Stimulated activated CD8-positive, alpha-beta memory T cell treated with anti-CD3 and anti-CD28 coated beads, Interleukin-4, amount 100 ng/mL, for 4 hours (primary cell): ENCODE measurements at places on chromosomes 3 and 15.

DNA sequence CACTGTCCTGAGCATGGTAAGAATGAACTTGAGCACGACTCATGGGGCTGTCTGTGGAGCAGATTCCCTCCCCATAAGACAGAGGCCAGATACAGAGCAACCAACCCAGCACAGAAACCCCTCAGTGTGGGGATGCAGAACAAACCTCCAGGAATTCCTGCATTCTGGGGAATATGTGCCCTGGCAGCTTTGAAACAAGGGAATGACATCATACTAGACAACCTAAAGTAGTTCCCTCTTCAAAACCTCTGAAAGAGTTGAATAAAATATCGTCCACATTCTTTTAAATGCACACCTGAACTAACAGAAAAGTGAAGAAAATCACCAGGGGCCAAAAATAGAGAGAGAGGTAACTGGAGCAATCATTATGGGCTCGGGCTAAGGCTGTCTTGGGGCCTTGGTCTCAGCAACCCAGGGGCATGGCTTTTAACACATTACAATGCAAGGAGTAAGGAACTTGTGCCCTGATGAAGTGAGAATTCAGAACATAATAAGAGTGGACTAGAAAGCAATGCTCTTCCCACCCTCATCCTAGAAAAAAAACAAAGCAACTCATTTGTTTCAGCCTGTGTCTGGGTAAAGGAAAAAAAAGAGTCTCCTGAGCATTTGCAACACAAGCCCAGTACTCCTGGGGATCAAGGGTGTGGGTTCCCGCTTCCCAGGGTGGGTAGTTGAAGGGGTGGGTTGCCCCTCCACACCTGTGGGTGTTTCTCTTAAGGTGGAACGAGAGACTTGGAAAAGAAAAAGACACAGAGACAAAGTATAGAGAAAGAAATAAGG, 43.9 kb downstream of the ADIPOQ start:
- no peak for DNase-seq

- DNase-seq, result peak; percentile 36
These were observed 36.4 kb downstream of the FAM3D start for GRCh38 chr3:58630076-58630709.

DNA sequence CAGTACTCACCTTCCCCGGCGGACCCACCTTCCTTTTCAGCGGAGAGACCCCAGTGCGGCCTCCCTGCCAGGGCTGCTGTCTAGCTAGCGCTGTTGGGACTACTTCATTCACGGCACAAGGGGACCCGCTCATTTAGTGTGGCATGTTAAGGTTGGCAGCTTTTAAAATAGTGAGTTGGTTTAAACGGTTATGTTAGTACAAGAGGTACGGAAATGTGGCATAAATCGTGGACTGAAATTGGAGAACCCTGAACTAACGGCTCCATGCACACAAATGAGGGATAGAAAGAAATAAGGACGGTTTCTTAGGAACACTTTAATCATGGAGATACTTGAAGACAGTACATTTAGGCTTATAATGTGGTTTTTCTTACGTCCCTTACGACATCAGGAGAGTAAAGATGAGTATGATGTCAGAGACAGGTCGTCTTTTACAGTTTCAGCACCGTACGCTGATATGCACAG, 752 bp downstream of the CEP63 start:
- no peak for DNase-seq

DNA sequence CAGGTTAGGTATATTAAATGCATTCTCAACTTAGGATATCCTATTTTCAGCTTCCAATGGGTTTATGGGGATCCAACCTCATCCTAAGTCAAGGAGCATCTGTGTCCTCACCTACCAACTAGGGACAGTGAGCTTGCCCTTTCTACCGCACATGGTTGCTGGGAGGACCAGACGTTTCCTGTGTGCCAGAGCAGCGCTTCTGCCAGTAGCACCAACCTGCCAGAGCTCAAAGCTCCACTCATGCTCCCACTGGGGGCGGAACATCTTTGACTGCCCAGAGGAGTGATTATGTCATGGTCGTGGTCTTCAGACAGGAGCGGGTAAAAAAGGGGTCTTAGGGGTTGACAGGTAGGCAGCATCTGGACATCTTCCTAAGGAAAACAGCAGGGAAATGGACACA, 24.7 kb downstream of the XPC start:
- DNase-seq, result no peak

GRCh38 chr3:28624084-28624483, 275.5 kb upstream of the AZI2 start:
- DNase-seq, result no peak

GRCh38 chr3:185931777-185932612, 5.8 kb downstream of the TRA2B start:
- no peak for DNase-seq

- DNase-seq, result no peak
These were observed 39.2 kb upstream of the SPSB4 start for GRCh38 chr3:141011997-141012262.

GRCh38 chr3:141275032-141275422, 43.4 kb downstream of the PXYLP1 start:
- DNase-seq, result no peak

DNA sequence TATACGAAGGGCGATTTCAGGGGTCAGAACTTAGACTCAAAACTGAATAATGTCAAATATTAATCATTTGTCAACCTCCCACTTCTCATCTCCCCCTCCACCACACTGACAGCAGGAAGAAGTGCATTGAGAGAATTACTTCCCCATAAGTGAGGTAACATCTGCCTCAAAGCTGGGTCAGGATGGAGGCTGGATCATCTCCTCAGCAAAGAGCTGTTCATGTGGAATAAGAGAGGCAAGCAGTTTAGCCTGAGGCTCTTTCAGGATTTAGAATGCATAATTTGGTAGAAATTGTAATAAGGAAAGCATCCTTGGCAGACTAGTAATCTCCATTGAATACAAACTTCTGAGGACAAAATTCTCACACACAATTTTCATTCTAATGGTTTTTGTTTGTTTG, 512.1 kb downstream of the ROBO1 start:
- DNase-seq, result no peak

GRCh38 chr3:78257951-78258530, 1218.1 kb downstream of the ROBO2 start:
- no peak for DNase-seq

DNA sequence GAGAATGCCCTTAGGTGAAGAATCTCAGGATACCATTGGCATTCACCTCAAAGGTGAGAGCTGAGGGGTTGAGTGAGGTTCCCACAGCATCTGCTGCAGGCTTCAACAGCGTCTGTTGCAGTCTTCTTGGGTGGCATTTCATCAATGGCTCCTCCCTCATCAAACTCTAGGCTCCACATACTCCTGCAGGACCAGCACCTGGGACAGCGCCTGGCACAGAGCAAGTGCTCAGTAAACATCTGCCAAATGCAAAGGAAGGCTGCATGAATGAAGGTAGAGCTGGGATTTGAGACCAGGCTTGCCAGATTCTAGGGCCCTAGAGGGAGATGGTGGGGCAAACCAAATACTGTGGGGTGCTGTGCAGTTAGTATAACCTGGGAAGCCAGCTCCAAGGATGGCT, 9.6 kb downstream of the TRH start:
- no peak for DNase-seq

GRCh38 chr3:98542623-98543022, 10.8 kb downstream of the GPR15 start:
- DNase-seq, result no peak

GRCh38 chr15:100350434-100351226, 8.9 kb upstream of the ADAMTS17 start:
- DNase-seq, result no peak

DNA sequence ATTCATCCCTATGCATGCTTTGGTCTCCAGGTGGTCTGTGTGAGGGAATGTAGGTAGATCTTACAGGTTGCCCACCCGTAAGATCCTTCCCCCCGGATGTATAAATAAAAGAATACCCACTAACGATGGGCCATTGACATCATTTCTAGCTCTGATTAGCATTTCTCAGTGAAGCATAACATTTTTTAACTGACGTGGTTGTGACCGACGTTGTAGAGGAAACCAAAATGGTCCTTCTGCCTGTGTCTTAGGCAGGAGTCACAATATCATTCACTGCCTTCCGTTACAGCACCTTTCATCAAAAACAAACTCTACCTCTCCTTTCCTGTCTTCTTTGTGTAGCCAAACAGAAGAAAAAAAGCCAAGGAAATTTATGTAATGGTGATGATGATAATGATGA, 27.3 kb upstream of the UMPS start:
- no peak for DNase-seq

DNA sequence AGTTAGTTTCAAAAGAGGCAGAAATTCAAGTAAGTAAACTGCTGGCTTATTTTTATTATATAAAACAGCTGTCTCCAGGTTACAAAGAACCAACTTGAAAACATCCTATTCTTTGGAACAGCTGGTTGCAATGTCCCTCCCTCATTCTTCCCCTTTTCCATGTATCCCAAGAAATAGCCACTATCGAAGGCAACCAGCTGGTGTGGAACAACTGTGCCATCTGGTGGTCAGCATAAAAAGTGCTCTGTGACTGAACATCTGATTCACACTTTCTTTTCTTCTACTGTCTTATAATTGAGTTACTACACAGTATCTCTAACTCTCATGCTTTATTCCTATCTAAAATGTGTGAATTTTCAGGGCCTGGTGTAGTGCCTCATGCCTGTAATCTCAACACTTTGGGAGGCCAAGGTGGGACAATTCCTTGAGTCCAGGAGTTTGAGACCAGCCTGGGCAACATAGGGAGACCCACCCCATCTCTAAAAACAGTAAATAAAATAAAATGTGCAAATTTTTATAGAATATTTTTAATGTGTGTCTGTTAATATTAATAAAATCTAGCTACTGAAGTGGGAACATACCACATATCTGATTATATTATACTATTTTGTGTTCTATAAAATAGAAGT, 9.6 kb downstream of the OSBPL11 start:
- DNase-seq, result no peak

GRCh38 chr3:23633261-23633960, 172.3 kb upstream of the UBE2E1 start:
- DNase-seq, result no peak

GRCh38 chr15:70344666-70345065, 246.9 kb upstream of the TLE3 start:
- no peak for DNase-seq

DNA sequence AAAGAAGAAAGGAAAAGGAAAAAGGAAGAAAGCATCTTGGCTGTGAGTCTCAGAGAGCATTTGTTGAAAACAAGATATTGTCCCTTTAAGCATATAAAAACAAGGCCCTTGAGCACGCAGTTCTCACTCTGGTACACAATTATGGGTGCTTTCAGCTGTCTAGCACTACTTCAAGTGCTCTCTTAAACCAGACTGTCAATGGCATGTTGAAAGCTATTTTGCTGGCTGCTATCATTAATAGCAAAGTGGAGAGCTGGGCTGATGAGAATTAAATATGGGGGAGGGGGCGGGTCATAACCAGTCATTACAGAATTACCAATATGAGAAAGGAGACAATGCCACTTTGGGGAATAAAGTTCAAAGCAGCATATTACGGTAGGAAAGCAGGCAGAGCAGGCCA, 9.3 kb downstream of the TLE3 start:
- DNase-seq, result no peak

DNA sequence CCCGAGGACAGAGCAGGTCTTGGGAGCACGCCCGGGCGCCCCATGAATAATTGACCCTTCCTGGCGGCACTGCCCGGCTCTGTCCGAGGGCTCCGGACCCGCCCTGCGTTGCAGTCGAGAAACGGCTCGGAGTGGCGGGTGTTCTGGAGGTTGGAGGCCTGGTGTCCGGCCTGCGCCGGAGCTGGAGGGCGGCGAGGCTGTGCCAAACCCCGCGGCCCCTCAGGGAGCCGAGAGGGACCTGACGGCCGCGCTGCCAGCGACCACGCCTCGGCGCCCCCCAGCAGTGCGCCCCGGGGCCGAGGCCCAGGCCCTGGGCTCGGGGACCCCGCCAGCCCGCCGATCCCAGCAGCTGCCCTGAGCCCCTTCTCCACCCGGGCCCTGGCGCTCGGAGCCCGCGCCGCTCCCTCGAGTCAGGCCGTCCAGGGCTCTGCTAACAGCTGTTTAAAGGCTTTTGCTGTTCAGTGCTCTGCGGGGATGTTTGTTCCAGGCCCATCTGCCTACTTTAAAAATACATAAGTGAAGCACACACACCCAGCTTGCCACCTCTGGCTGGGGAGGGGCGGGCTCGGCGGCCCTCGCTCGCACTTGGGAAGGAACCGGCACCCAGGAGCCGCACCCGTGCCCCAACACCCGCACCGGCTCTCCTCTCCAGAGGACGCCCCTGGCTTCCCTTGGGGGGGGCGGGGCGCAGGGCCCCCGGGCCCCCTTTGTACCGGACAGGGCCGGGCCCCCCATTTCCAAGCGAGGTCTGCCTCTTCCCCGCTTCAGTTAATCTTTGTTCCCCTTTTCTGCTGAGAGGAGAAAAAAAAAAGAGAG, 730 bp upstream of the ZNF710 start:
- DNase-seq, result no peak

DNA sequence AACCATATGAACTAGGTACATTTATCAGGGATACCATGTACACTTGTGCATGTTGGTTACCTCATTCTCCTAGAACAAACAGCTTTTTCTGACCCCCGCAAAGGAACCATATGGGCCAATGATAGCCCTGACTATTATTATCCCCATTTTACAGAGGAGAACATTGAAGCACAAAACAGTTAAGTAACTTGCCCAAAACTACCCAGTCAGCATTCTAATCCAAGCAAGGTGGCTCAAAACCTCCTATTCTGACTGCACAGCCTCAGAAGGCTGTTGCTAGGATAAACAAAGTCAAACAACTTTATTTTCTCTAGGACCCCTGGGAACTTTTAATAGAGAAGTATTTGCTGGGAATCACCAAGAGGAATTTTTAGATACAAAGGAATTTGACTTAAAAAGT, 36.7 kb downstream of the CFAP44 start:
- DNase-seq, result no peak

DNA sequence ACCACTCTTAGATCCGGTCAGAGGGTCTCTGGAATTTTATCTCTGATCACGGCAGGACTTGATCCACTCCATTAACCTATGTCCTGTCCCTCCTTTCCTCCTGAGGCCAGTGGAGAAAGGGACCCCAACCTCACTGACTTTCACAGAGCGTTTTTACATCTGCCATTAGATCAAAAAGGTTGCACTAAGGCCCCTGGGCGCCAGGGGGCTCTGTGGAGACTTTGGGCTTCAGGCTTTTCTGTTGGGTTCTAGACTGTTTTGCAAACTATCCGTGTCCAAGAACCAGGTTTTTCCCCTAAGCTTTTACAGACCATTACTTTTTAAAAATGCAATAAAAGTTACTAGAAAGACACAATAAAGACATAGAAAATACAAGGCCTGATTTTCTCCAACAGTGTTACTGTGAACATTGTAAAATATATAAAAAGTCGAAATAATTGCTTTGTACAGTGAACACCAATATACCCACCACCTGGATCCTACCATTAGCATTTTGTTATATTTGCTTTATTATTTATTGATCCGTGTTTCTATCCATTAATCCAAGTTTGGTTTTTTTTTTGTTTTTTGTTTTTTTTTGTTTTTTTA, 159.7 kb downstream of the POLR2M start:
- no peak for DNase-seq

- DNase-seq, result peak; percentile 84
These were observed at the start of gene SCAMP2 for GRCh38 chr15:74873036-74873755. Gene SCAMP2, minus strand, starts transcription at chr15:74873365. Its CDS starts 110 bp downstream, at chr15:74873255.
